ENCODE measurements at places on chromosomes 11 and 22.

- no peak for DNase-seq
These were observed 314.3 kb downstream of the BRD1 start for GRCh38 chr22:49513358-49513851.

GRCh38 chr11:7582338-7582985 lies 68.7 kb downstream of the PPFIBP2 start:
- no peak for DNase-seq

- DNase-seq = no peak
These were observed 15.8 kb upstream of the ETS1 start for GRCh38 chr11:128603003-128603696.

- DNase-seq = no peak
These were observed 37.6 kb upstream of the TMEM135 start for GRCh38 chr11:86999859-87000753.

DNA sequence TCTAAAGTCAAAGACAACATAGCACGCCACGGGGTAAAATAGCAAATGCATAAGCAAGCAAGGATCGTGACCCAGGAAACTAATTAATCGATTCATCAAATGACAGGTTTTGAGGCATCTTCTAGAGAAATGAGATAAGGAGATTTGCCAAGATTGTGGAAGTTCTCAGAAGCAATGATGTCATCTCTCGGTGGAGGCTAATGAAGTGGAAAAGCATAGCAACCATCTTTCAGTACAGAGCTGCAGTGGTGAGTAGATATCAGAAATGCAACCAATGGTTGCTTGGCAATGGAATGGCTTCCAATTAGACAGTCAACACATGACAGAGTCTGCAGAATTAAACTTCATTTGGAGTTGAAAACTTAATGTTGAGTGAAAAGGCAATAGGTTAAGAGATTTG lies 116.0 kb downstream of the KIRREL3 start:
- no peak for DNase-seq

GRCh38 chr11:70064008-70064725 lies 13.9 kb upstream of the ANO1 start:
- no peak for DNase-seq

GRCh38 chr11:1719781-1720180 lies 22.8 kb downstream of the KRTAP5-6 start:
- no peak for DNase-seq

- no peak for DNase-seq
These were observed 25.3 kb downstream of the ABTB2 start for GRCh38 chr11:34332524-34332923.
